ENCODE measurements at places on chromosomes 3 and 15. TPM values are rescaled to one million over a fixed set of nuclear protein-coding genes. Genes with fewer than 3 reads are reported as not detected.

DNA sequence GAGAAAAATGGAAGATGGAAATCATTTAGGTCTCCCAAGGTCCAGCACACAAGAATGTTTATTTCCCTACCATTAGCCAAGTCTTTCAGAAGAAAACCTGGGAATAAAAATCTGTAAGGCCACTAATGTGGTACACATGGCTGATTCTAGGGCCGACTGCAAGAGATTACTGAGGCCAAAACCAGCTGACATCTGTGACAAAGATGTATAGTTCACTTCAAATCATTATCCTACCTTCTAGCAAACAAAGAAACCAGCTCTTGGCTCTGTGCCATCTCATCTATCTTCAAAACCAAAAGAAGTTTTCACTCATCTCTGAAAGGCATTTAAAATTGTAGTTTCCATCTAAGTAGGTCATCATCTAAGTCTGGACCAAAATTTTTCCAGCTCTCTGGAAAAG is 43.9 kb downstream of the ERC2 start:
- H3K27ac ChIP-seq = no peak overlapping the region
- no peak overlapping the region for H3K4me3 ChIP-seq
- H3K27me3 ChIP-seq = no peaks in the 10 kb centered on the region
- no peak for DNase-seq
- H3K4me1 ChIP-seq = no peaks in the 10 kb centered on the region

The ATP13A4 gene
- total RNA-seq = 2.0 TPM

DNA sequence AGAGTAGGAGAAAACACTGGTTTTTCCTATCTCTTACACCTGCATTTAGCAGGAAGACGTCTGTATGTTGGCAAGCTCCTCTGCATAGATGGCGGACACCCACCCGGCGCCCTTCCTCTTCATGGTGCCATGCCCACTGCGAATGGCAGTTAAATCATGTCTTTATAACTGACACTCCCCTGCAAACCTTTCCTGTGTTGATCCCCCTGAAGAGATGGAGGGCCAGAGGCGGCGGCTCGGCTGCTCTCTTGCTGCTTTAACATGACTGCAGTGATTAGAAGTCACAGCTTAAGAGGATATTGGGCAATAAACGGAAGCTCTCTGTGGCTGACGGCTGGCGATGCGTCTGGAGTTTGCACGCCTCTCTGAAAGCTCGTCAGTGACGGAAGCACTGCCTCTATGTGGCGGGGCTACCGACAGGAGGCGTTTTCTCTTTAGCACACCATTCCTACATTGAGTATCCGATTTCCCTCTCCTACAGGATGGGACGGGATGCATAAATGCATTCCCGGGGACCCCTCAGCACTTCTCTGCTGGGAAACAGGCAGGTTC is 25.5 kb upstream of the SNRPA1 start:
- peaks cover 16% of the 10 kb centered on the region for H3K4me1 ChIP-seq
- peak overlapping the region; percentile 36 for H3K4me3 ChIP-seq
- DNase-seq = peak; percentile 41

GRCh38 chr15:79769069-79769481 is 127.7 kb downstream of the MTHFS start:
- H3K27ac ChIP-seq = no peak overlapping the region
- no peaks in the 10 kb centered on the region for H3K4me1 ChIP-seq
- DNase-seq = no peak
- no peaks in the 10 kb centered on the region for H3K27me3 ChIP-seq
- no peak overlapping the region for H3K4me3 ChIP-seq
- no peaks in the 10 kb centered on the region for H3K36me3 ChIP-seq

DNA sequence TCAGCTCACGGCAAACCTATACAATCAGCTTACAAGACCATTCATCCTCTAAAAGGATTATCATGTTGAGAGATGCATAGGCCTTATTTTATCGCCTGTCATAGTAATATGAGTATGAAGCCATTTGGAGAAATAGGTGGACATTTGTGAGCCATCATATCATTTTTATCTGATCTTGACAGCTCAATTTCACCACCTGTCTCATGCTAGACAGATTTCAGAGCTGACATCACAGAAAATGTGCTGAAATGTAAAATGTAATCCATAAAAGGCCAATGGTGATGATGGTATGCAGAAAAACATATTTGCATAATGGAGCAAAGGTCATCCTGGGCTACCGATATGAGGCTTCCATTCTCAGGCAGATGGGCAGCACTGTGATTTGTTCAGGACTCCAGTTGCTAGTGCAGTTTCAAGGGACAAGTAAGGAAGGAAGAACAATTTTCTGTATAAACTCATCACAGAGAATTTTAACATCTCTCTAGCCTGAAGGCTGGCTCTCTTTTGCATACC is 221.5 kb downstream of the ULK4 start:
- no peak for DNase-seq
- H3K27ac ChIP-seq = no peak overlapping the region
- H3K27me3 ChIP-seq = no peaks in the 10 kb centered on the region

- DNase-seq = no peak
- no peaks in the 10 kb centered on the region for H3K36me3 ChIP-seq
- H3K4me1 ChIP-seq = peaks cover under 1% of the 10 kb centered on the region
These were observed 6.2 kb upstream of the PTPN23 start for GRCh38 chr3:47374587-47374986.

DNA sequence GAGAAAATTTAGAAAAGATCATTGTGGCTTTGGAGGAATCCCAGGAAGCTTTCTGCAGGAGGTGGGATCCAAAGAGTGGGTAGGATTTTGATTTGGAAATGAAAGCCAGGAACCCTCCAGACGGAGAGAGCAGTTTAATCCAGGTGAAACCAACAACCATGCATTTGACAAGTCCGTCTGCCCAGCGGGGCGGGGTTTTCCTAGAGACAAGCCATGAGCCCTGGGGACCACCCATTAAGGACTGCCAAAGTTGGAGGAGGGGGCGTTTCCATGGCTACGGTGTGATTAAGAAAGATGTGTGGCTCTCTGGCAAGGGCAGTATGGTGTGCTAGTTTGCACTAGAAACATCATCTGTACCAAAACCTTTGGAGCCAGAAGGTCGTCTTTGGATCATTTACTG is 53.4 kb downstream of the SRGAP3 start:
- DNase-seq = no peak
- H3K4me1 ChIP-seq = no peaks in the 10 kb centered on the region
- peaks cover 3% of the 10 kb centered on the region for H3K27me3 ChIP-seq
- no peak overlapping the region for H3K27ac ChIP-seq
- H3K4me3 ChIP-seq = no peak overlapping the region

DNA sequence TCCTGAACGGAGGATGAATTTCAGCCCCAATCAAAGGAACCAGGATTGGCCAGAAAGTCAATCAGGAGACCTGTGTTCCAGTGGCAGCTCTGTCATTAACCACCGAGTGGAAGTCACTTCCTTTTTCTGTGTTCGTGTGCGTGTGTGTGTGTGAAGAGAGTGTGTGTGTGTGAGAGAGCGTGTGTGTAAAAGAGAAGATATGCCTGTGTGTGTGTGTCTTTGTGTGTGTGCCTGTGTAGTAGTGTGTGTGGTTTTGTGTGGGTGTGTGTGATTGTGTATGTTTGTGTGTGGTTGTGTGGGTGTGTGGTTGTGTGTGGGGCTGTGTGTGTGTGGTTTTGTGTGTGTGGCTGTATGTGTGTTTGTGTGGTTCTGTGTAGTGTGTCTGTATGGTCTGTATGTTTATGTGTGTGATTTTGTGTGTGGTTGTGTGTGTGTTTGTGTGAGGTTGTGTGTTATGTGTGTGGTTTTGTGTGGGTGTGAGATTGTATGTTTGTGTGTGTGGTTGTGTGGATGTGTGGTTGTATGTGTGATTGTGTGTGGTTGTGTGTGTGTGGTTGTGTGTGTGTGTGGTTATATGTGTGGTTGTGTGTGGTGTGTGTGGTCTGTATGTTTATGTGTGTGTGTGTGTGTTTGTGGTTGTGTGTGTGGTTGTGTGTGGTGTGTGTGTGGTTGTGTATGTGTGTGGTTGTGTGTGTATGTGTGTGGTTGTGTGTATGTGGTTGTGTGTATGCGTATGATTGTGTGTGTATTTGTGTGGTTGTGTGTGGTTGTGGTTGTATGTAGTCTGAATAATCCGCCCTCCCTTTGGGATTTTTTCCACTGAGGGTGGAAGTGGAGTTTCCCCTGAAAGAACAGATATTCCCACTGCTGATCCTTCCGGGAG is 314.4 kb downstream of the SHQ1 start:
- no peak for DNase-seq
- H3K27me3 ChIP-seq = no peaks in the 10 kb centered on the region
- no peaks in the 10 kb centered on the region for H3K4me1 ChIP-seq
- H3K27ac ChIP-seq = no peak overlapping the region
- H3K4me3 ChIP-seq = no peak overlapping the region
- no peaks in the 10 kb centered on the region for H3K36me3 ChIP-seq

GRCh38 chr3:99873269-99874102 is 55.8 kb downstream of the CMSS1 start:
- H3K27me3 ChIP-seq = peaks cover 2% of the 10 kb centered on the region
- no peak for DNase-seq
- H3K27ac ChIP-seq = no peak overlapping the region
- no peaks in the 10 kb centered on the region for H3K36me3 ChIP-seq
- no peak overlapping the region for H3K4me3 ChIP-seq

The CD200 gene
- 4.6 TPM for total RNA-seq

The CDAN1 gene
- 45.7 TPM for total RNA-seq
